ENCODE measurements at places on chromosomes 7 and 10.

GRCh38 chr10:6279540-6280267 is 77.0 kb downstream of the PFKFB3 start:
- DNase-seq: no peak

DNA sequence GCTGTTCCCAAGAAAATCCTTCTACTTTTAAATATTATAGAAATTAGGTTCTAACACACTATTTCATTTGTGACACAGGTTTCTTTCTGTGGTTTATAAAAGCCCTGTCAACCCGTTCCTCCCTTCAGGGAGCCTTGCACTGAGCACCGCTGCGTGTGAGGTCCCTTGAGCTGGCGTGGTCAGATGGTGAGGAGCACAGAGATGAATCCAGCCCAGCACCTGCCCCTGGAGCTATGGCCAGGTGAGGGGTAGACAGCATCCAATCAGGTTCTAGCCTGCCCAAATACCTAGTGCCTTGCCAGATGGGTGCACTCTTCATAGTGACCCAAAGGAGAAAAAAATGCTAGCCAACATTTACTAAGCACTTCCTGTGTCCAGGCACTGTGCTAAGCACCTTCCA is 15.7 kb downstream of the ZCCHC24 start:
- no peak for DNase-seq

- no peak for DNase-seq
Measured at GRCh38 chr10:77586719-77587415, 50.7 kb downstream of the KCNMA1 start.

GRCh38 chr7:13091974-13092707 is 404.7 kb downstream of the ARL4A start:
- DNase-seq: no peak

DNA sequence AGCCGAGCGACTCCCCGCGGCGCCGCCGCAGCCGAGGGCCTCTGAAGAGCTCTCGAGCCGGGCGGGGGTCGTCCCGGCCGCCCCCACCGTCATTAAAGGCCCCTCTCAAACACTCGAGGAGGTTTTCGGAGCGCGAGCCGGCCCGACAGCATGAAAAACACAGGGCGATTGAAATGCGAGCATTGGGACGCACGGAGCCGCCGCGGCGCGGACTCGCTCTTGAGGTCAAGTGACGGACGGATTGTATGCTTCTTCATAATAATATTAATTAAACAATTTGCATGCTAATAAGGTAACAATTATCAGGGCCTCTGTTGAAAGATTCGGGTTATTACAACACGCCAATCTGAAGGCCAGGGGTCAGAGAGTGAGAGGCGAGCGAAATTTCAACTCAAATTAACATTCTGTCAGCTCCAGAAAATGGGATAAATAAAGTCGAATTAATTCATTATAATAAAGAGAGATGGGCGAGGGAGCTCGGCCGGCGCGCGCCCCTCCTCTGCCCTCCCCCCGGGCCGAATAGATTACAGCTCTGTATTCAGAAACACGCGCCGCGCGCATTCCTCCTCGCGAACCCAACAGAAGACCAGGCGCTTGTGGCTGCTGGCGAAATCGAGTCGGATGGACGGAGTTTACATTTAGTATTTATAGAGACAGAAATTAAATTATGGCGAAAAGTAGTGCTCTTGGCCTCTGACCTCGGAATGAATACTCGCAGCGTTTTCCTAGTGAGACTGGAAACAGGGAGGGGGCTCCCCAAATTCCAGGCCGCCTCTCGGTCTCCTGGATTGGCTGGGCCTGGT is 2.1 kb upstream of the UNCX start:
- no peak for DNase-seq
